Right forelimb (tissue), 1 donor: ENCODE measurements at places on chromosomes 3 and 15.

DNA sequence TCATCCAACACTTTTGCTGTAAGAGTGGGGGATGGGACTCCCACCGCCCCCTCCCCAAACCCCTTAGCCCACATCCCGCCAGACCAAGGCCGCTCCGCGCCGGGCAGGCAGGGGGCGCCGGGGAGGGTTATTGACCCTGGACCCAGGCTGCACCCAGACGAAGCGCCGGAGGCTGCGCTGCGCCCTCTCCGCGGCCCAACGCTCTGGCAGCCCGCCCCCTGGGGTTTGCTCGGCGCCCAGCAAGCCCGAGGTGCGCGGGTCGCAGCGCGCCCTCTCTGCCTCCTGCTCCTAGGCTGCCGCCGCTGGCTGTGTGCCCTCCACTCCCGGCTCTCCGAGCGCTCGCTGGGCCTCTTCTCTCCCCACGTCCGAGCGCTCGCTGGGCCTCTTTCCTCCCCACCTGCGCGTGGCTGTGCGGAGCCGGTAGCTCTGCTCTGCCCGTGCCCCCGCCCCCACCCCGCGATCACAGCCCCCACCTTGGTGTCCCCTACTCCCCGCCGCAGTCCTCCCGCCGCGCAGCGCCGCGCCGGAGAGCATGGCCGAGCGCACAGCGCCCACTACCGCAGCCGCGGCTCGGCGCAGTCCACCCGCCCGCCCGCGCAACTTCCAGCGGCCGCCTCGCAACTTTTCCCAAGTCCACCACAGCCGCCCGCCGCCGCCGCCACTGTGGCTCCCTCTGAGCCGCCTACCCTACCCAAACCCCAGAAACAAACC, 1.2 kb downstream of the MECOM start:
- DNase-seq, result peak; percentile 88

GRCh38 chr3:45008117-45008516, 18.0 kb upstream of the CLEC3B start:
- DNase-seq, result no peak

GRCh38 chr3:133935843-133936769, 40.4 kb upstream of the RAB6B start:
- no peak for DNase-seq

GRCh38 chr3:48344867-48345507, 11.5 kb upstream of the SPINK8 start:
- no peak for DNase-seq

- DNase-seq, result no peak
Measured at GRCh38 chr3:37944391-37944842, 46.2 kb upstream of the VILL start.

DNA sequence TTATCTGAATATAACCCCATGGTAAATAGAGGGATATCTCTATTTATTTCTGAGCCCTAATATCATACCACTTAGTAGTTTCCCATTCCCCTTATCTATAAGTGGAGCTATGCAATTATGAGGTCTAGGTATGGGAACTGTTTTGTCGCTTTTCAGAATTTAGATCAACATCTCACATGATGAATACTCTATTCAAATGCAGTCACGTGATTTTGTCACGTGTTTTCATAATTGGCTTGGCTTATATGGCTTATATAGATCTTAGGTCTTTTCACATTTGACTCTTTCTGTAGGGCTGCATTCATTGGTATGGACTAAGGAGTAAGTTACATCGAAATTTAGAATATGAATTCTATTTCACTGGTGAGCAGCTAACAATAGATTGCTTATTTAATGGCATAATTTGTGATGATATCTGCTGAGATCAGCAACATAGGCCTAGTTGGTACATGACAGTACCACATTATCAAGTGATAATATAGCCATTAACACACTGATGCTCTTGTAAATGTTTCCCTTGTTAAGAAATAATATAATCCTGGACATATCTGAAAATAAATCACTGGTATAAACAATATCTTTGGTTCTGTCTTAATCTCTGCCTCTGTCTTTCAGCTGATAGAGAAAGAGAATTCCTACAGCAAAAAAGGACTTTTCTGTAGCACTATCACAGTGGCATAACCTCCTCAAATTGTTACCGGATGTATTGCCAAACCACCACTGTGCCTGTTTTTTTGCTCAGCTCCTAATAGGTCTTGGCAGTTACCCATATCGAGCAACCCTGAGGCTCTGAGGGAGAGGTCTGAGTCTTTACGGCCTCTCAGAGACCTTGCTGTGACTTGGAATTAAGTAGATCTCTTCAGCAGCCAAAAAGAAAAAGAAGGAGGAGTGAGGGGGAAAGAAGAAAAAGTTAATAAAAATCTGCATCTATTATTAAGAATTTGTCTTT, 357.1 kb downstream of the ZPLD1 start:
- no peak for DNase-seq

- no peak for DNase-seq
Measured at GRCh38 chr3:183430325-183430957, 2.0 kb upstream of the MCF2L2 start.

DNA sequence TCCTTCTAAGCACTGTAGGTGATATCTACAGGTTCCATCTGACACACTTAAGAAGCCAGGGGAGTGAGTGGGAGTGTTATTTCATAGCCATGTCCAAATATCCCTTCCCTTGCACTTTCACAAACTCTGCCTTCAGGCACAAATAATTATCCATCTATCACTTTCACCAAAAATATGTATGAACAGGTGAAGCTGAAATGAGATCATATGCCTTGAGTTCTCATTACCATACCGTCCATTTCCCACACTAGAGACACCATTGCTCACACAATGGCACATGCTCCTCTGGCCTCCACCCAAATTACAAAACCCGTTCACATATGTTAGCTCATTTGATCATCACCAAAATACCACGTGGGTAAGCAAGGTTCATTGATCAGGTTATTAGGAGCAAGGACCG, 151.9 kb upstream of the BNIP2 start:
- no peak for DNase-seq

GRCh38 chr3:191531434-191531972, 70.5 kb downstream of the PYDC2 start:
- no peak for DNase-seq

GRCh38 chr3:138210528-138210927, 23.4 kb downstream of the ARMC8 start:
- DNase-seq, result no peak

- DNase-seq, result no peak
Measured at GRCh38 chr3:44109771-44110361, 131.8 kb upstream of the TOPAZ1 start.

DNA sequence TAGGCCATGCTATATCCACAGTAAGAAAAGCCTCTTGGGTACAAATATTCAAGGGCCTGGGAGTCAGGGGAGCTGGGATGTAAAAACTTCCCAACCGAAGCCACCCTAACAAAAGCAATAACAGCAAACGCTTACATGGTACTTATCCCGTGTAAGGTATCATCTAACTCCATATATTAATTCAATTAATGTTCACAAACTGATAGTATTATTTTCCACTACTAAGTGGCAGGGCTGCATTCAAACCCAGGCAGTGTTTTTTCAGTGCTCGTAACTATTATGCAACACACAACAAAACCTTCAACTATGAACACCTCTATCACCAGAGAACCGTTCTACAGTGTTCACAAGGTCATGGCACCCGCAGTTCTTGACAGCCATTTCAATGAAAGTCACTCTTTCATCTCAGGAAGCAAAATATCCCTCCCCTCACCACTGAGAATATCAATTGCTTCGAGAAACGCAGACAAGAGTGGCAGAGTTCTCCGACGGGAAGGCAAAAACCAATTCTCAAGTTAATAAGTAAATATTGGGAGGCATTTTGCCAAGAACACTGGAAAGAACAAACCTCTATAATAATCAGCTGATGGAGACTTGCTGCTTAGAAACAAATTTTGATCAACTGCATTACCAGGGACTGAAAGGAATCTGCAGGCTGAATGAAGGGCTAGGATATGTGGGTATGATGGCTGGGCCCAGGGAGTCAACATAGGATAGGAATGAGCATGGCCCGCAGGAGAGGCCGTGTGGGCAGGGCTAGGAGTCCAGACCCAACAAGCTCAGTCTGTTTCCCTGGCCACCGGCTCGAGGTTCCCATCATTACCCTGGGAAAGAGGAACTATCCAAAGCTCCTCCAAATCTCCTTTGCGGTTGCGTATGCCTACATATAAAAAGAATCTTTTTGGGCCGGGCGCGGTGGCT, 72.3 kb downstream of the XXYLT1 start:
- no peak for DNase-seq

DNA sequence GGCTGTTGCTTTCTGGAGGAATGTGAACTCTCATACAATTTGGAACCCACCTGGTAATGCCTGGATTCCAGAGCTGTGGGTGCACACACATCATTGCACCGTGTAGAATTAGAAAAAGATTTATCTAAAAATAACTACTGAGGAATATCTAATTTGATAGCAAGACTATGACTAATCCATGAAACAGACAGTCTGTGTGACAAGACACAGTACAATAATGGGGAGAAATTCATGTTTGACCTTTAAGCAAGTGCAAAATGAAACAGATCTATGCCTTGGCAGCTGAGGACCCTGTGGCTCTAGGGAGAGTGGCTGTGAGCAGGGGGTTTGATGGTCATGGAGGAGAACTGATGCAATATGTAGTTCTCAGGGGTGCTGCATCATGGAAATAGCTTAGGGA, 7.9 kb upstream of the DOCK3 start:
- no peak for DNase-seq

DNA sequence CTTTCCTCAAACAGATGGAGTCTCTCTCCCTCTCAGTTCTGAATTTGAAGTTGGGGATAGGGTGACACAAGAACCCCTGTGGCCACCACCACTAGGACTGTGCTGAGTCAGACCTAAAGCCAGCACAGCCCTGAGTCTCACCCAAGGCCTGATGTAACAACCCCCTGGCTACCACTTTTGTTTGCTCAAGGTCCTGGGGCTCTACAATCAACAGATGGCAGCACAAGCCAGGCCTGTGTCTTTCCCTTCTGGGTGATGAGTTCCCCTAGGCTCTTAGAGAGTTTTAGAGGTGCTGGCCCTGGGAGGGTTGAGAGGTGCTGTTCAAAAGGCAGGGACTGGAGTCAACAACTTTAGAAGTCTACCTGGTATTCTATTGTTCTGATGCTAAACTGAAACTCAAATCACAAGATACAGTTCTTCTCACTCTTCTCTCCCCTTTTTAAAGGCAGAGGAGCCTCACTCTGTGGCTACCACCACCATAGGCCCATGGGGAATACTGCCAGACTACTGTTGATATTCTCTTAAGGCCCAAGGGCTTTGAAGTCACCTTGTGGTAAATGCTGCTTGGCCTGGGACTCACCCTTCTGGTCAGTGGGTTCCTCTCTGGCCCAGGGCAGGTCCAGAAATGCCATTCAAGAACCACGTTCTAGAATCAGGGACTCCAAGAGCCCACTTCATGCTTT, 6.5 kb downstream of the OR5K4 start:
- DNase-seq, result no peak

GRCh38 chr15:84917452-84917851, 33.0 kb downstream of the SLC28A1 start:
- no peak for DNase-seq

GRCh38 chr3:140007911-140008869, 73.2 kb downstream of the CLSTN2 start:
- DNase-seq, result no peak

DNA sequence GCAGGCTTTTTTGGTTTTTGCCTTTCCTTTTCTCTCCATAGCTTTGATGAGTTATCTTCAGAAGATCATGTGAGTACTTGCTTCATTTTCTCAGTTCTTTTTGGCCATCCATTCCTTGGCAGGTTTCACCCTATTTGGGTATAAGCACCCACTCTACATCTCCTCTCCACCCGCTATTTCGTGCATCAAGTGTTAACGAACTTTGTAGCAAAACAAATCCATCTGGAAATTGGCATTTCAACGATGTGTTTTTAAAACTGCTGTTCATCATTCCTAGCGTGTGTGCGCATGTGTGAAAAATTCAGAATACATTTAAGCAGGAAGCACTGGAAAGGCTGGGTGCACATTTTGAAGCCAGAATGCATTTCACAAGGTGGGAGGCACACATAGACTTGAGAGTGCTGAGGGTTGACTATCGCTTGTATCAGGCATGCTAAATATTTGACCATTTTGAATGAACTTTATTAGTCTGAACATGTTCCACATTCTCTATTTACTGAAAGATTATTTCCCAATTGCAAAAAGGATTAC, 89.7 kb upstream of the FHIT start:
- DNase-seq, result no peak
